ENCODE measurements at places on chromosomes 13 and 19.

GRCh38 chr19:45952686-45953505 is 20.8 kb downstream of the NOVA2 start:
- DNase-seq, result no peak

DNA sequence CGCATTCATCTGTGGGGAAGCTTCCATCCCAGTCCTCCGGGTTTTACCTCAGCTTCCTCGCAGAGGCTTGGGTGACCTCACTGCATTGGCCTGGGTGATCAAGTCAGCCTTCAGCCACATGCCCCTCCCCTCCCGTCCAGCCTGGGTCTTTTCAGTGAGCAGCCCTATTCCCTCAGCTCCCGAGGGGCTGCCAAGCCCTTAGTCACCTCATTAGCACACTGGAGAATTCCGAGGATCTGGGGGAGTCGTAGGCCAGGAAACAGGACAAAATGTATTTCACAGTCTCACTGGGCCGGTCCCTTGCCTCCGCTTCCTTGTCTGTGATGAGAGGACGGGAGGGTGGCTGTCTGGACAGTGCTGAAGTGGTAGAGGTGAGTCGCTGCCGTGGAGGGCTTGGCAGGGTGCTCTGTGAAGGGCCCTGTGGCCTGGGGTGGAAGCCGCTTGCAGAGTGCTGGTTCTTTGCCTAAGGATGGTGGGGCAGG is 19.9 kb downstream of the KDM4B start:
- no peak for DNase-seq

DNA sequence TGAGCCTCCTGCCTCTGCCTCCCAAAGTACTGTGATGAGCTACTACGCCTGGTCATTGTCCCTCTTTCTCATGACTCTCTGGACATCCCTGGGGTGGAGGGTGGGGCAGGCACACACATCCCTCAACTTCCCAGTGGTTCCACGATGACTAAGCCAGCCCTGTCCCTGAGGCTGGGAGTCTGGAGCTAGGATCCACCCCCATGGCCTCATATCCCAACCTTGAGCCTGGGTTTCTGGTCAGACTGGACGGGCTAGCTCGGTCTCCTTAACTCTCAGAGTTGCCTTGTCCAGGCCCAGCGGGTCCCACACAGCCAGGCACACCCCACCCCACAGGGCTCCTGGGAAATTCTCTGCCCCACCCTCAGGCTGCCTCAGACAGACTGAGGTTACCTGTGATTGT is 19.6 kb downstream of the IER2 start:
- DNase-seq, result no peak

GRCh38 chr13:80054806-80055205 is 286.1 kb downstream of the SPRY2 start:
- no peak for DNase-seq

DNA sequence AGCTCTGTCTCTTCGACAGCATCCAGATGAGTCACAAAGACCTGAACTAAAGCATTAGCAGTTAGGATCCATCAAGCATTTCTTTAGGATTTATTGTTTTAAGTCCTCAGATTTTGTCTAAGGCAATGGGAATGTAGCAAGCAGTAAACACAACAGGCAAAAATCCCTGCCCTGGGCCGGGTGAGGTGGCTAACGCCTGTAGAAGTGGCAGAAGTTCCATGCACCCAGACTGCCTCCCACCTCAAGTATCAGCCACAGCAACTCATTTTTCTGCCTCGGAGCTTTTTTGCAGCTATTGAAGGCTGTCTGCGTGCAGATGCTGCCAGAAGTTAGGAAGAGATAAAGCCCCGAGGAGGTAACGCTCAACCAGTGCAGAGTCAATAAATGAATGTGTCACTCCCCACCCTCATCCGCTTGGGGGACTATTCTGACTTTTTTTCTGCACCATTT is 47.1 kb upstream of the MRI1 start:
- DNase-seq, result no peak

DNA sequence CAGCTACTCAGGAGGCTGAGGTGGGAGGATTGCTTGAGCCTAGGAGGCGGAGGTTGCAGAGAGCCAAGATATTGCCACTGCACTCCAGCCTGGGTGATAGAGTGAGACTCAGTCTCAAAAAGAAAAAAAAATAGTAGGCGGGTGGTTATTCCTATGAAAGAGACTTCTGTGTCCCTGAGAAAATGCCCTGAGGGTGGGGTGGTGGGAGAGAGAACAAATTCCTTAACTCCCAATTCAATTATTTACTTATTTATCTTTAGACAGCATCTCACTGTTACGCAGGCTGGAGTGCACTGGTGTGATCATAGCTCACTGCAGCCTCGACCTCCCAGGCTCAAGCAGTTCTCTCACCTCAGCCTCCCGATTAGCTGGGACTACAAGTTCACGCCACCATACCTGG is 10.3 kb upstream of the EEF2 start:
- DNase-seq, result no peak

DNA sequence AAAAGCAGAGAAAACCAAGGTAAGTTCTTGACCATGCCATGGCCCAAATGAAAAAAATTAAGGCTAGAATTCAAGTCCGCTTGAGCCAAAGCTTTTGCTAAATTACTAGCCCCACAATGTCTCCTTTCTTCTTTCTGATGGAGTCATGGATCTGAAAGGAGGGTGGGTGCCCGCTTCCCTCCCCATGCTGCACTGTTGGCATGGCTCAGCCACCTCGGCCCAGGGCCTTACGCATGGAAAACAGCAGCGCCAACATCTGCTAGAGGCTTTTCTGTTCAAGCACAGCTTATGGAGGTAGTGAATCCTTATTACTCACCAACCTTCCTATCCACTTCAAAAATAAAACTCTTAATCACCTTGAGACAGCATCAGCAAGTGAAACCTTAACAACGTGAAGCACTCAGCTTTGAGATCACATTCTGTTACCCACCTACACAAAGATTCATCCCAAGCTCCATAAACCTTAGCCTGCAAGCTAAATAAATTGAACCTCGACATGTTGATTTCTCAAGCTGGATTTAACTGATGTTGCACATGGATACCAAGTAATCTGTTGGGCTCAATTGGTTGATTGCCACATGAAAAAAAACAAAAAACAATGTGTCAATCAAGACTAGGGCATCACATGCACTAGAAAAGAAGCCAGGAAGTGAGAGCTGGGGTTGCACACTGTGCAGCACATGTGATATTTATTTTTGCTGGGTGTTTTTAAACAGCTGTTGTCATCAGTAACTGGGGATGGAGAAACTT is 43.4 kb downstream of the TPT1 start:
- no peak for DNase-seq

- no peak for DNase-seq
Measured at GRCh38 chr19:51727349-51727880, 3.6 kb upstream of the HAS1 start.

DNA sequence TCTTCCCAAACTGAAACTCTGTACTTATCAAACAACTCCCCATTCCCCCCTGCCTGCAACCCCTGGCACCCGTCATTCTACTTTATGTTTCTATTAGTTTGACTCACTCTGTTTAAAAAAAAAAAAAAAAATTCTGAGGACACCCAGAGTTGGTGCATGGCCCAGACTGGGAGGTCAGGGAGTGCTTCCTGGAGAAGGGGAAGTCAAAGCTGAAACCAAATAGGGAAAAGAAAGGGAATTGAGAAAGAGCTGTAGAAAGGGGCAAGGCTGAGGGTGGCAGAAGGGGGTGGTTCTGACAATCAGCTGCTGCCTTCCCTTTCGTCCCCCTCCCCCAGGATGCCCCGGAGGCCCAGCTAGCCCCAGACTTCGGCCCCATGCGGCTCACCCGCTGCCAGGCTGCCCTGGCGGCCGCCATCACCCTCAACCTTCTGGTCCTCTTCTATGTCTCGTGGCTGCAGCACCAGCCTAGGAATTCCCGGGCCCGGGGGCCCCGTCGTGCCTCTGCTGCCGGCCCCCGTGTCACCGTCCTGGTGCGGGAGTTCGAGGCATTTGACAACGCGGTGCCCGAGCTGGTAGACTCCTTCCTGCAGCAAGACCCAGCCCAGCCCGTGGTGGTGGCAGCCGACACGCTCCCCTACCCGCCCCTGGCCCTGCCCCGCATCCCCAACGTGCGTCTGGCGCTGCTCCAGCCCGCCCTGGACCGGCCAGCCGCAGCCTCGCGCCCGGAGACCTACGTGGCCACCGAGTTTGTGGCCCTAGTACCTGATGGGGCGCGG is 9.0 kb upstream of the STRN4 start:
- DNase-seq, result no peak

DNA sequence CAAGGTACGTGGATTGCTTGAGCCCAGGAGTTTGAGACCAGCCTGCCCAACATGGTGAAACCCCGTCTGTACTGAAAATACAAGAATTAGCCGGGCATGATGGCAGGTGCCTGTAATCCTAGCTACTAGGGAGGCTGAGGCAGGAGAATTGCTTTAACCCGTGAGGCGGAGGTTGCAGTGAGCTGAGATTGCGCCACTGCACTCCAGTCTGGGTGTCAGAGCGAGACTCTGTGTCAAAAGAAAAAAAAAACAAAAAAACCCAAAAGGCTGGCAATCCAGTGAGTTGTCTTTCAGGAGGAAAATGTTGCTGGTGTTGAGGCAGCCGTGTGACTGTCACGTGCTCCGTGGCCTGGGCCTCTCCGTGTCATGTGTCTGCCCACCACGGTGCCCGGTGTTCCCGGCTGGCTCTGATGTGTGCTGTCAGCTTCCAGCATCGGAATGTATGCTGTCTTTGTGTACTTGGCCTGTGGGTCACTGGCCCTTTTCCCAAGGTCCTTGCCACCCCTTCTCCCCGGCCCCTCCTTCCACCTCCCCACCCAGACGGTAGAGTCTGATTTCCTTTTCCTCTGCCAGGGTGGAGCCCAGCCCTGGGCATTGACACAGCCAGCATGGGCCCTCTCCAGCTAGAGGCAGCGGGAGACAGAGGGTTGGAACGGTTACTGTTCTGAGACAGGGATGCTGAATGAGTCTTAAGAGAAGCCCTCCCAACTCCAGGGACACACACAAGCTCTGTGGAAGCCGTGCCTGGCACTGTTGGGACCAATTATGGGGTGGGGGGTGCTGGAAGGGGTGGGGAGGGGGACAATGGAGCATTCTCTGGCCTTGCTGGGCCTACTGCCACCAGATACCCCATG is 7.2 kb upstream of the TUBB4A start:
- no peak for DNase-seq

DNA sequence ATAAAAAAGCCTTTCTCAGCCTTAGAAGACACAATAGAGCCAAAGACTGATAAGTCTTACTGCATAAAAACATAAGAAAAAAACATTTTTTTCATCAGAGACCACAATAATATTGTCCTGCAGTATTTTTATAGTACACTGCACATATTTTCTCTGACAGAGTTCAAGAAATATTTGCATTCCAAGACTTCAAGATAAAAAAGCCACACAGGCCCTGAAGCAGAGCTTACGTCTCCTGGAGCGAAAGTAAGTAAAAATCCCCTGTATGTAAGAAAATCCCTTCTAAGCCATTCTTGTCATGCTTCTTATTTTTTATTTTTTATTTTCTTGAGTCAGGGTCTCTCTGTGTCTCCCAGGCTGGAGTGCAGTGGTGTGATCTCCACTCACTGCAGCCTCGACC is 755.9 kb downstream of the LIG4 start:
- no peak for DNase-seq

DNA sequence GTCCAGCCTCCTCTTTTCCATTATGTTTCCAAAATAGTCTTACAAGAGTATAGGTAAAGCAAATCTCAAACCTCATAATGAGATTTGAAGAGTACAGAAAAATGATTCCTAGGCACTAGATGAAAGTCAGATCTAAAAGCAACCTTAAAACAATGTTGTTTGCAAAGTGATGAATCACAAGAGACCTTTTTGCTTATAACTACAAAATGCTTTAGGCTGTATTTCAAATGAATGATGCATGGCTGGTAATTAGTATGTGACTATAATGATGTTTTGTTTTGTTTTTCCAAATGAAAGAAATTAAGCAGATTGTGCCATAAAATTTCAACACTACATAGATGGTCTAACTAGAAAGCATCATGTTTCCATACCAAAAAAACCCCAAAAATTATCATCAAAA is 272.7 kb downstream of the DIAPH3 start:
- no peak for DNase-seq

- no peak for DNase-seq
Measured at GRCh38 chr13:43763143-43763759, 23.5 kb downstream of the ENOX1 start.

DNA sequence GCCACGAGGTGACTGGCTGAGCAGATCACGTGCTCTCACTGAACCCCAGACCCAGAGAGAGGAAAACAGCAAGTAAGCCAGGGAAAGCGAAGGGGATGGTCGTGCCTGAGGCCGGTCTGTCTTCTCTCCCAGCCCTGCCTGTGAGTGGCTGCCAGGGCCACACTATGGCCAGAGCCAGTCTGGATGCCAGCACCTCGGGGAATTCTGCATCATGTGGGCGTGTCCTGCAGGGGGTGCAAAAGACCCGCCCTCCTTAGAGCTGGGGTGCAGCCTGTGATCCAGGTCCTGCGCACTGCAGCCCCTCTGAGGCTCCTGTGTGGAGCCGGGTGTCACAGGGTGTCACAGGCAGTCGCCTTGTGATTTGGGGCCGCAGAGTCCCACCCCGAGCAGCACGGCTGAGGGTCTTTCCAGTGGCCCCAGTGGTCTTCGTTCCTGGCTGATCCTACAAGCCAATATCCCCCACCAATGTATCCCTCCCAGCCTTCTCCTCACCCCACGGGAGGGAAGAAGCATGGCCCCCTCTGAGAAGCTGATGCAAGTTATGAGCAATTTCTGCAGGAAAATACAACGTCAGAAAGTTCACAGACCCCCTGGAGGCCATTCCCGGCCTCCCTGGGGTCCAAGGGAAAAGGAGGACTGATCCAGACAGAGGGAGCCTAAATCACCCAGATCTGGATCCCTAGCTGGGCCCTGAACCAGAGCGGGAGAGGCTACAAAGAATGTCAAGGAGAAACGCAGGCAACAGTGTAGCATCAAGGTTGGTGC is 7.7 kb downstream of the PPP1R12C start:
- DNase-seq, result no peak

DNA sequence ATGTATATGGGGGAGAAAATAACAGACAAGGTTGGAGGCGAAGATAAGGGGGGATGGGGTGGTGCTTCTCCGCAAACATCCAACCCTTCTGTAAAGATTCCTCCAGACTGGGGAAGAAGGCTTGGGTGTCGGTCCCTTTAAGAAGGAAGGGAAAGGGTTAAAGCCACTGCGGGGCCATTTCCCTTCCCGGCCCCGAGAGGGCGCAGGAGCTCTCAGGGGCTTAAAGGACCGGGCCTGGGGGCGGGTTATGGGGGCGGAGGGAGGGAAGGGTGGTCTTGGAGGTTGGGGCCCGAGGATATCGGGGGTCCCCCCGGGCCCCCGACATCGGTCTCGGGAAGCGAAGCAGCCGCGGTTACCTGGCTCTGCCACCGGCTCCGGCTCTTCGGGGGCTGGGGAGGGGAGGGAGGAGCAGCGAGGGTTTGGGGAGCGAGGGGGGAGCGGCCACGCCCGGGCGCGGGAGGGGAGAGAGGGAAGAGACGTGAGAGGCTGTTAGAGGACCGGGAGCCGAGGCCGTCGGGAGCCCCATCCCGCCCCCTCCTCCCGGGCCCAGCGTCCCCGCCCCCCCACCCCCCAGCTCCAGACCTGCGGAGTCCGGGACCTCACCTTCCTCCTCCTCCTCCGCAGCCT is 2.8 kb downstream of the TNNT1 start:
- no peak for DNase-seq

All from stimulated activated CD4-positive, alpha-beta T cell treated with anti-CD3 and anti-CD28 coated beads, TNF-alpha, amount 100 ng/mL, for 48 hours (primary cell).